Fibroblast of skin of right quadriceps (primary cell): ENCODE measurements at places on chromosomes 13 and 19.

DNA sequence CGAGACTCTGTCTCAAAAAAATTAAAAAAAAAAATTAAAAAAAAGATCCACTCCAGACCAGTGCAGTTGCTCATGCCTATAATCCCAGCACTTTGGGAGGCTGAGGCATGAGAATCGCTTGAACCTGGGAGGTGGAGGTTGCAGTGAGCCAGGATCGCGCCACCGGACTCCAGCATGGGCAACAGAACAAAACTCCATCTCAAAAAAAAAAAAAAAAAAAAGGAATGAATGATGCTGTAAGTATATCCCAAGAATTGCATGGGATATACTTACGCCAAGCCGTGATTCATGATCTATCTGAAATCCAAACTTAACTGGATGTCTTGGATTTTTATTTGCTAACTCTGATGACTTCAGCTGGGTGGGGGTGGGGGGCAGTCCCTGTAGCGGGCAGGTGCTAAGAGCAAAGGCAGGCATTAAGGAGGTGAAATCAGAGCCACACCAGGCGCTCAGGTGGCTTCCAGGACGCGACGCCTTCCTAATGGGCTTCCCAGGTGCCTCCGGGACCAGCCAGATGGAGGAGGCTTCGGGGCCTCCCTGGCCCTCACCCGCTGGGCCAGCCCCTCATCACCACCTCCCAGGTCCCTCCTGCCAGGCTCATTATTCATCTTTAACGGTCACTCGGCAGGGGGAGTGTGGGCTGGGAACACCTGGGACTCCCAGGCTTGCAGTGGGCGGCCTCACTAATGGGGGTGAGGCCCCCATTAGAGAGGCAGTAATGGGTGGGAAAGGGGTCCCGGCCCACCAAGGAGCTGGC is 11.4 kb upstream of the FUT5 start:
- DNase-seq = no peak

DNA sequence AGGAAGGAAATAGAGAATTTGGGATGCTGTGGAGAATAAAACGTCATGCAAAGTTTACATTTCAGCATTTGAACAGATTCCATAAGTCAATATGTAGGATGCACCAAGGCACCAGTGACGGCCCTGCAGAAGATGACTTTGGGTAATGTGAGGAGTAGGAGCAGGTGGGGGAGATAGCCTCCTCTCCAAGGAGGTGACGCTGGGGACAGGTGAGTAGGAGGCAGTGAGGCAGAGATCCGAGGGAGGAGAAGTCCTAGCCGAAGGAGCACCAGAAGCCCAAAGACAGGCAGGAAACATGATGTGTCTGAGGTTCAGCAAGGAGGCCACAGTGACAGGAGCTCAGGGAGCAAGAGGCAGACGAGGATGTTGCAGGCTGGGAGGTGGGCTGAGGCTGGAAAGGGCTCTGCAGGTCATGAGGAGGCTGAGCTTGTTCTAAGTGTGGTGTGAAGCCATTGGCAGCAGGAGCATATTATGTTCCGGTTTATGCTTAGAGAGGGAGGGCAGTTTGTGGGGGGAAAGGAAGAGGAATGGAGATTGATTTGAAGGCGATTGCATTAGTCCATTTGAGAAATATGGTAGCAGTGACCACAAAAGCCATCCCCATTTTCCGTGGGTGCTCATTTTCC is 55.7 kb upstream of the C1QTNF9 start:
- no peak for DNase-seq

DNA sequence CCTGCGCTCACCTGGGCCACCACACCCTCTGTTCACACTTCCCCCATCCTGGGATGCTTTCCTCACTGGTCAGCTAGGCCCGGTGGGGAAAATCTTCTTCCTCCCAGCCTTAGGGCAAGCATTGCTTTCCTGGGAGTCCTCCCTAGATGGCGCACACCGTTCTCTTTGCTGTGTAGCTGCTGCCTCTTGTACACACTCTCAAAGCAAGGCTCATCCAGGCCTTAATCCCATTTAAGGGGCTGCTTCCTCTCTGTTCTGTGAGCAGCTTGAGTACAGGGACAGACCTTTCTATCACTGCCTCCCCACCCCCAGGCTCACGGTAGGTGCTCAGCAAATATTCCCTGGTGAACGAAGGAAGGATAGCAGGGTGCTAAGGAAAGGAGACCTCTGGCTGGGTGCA is 11.1 kb downstream of the SLC7A10 start:
- DNase-seq = peak; percentile 13

DNA sequence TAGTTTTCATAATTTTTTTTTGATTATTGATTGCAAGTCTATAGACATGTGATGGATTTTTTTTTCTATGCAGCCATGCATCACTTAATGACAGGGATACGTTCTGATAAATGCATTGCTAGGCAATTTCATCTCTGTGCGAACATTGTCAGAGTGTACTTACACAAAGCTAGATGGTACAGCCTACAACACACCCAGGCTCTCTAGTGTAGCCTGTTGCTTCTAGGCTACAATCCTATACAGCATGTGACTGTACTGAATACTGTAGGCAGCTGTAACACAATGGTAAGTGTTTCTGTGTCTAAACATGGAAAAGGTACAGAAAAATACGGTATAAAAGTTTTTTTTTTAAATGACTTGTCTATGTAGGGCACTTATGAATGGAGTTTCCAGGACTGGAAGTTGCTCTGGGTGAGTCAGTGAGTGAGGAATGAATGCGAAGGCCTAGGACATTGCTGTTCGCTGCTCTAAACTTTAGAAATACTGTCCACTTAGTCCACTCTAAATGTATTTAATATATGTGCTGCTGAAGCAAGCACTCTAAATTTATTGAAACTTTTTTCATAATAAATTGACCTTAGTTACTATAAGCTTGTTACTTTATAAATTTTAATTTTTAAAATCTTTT is 20.3 kb downstream of the SPATA13 start:
- peak; percentile 30 for DNase-seq
